SW480 (cell line): ENCODE measurements at places on chromosomes 1 and 21.

GRCh38 chr1:150309758-150310508, 11.4 kb upstream of the PRPF3 start:
- DNase-seq = no peak

DNA sequence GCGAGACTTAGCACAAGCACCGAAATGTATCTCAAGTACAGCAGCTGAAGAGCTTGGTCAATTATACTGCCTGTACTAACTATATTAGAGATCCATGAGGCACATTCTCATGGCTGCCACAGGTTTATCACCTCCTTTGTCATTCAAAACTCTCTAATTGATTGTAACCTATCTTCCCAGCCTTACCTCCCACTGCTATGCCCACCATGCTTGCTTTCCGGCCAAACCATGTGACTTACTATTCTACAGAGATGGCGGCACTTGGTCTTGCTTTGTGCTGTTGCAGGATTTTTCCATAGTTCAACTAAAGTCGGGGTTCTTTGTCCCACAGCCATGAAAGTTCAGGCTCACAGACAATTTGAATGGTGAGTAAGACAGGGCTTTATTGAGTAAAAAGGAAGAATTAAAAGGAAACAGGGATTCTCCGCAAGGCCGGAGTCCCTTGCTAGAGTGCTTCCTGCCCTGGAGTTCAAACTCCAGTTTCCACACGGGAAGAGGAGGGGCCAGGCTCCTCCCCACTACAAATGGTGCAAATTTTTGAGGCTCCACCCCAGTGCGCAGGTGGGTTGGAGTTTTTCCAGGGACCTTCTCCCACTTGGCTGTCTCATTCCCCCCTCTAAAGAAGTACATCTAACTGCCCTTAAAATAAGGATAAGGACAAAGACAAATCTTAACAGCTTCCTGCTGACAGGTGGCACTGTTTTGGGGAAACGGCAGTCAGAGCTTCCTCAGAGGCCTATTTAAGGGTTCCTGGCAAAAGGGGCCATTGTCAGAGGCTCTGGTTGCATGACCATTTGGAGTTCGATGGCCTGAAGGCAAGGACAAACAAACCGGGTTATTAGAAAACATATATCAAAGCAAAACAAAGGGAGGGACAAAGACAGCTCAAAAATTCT, 28.7 kb downstream of the FMO2 start:
- DNase-seq = no peak

- DNase-seq = peak; percentile 72
Observed at GRCh38 chr1:24910751-24911650, 19.1 kb downstream of the RUNX3 start.

DNA sequence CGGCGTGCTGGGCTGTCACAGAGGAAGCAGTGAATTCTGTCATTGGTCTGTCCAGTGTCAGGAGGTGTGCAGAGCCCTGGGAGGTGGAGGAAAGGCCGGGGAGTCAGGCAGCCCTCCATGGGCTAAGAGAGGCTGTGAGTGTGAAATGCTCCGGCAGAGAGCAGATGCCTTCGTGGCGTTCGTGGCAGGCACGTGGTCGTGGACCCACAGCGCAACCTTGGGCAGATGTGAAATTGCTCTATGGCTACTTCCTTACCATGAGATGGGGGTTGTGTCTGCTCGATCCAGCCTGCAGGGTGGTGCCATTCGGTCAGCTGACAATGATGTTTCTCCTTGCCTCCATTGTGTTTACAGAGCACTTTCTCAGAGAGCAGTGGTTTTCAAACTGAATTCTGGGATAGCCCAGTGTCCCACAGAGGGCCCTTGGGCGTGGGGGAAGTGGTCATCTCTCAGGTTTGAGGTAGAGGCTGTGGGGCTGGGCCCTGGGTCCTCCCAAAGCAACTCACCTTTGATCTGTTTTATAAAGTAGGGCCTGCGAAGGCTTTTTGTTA, 27.9 kb downstream of the TNFRSF1B start:
- no peak for DNase-seq

- DNase-seq = peak; percentile 35
Observed at GRCh38 chr1:46301808-46302640, 1.4 kb downstream of the LRRC41 start.

GRCh38 chr1:196373798-196374197, 234.4 kb downstream of the KCNT2 start:
- no peak for DNase-seq
